Small intestine (tissue), 16 donors: ENCODE measurements at places on chromosomes 12 and 14. TPM values are rescaled to one million over a fixed set of nuclear protein-coding genes. Genes with fewer than 3 reads are reported as not detected.

GRCh38 chr12:101963697-101964096 is 86.3 kb downstream of the DRAM1 start:
- DNase-seq = no peak

DNA sequence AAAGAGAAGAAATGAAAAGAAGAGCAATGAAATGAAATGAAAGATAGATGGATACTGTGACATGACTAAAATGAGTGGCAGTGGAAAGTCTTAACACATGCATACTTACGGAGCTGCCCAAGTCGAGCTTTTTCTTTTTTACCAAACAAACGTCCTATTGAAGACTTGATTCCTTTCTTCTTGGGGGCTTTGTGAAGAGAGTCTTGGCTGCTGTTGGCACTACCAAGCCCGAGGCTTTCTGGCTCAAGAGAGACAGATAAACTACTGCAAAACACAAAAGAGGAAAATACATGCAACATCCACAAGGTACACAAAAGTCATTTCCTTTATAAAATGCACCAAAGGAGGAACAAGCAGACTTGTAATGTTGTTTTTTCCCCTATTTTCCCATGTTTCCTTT is 261.2 kb downstream of the ACSS3 start:
- no peak for DNase-seq

DNA sequence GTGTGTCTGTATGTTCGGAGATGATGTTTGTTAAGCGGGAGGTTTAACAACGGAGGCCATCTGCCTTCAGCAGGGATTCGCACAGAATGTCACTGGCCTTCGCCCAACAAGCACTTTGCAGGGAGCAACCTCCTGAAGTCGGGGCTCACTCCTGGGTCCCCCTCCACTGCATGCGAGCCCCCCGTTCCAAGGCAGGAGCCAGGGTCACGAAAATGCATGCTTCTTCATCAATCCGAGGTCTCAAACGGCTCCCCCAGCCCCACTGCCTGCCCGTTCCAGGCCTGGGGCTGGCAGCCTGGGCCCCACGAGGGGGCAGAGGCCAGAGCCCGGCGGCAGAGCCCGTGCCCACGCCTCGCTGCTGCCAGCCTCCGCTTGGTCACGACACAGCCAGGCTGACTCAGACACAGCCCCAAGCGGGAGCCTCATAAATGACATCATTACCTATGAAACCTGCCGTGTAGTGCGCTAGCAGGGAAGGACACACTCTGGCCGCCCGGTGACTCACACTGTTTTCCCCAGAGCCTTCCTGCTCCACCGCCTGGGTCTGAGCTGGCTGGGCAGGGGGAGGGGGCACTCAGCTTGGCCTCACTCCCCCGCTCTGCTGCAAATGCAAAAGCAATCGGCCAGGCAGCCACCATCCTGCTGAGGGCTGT is 169.5 kb upstream of the RTL1 start:
- DNase-seq = peak; percentile 65

The IFNG gene
- polyA plus RNA-seq = not detected
